ENCODE measurements at places on chromosomes 6 and 20. TPM values are rescaled to one million over a fixed set of nuclear protein-coding genes. Genes with fewer than 3 reads are reported as not detected.
A peak's percentile ranks its signal among the peaks of the same experiment; 100 is the strongest.

GRCh38 chr20:51831866-51832265 lies 29.5 kb upstream of the SALL4 start:
- no peak for DNase-seq

GRCh38 chr6:113529196-113529595 lies 327.9 kb upstream of the MARCKS start:
- DNase-seq: no peak

DNA sequence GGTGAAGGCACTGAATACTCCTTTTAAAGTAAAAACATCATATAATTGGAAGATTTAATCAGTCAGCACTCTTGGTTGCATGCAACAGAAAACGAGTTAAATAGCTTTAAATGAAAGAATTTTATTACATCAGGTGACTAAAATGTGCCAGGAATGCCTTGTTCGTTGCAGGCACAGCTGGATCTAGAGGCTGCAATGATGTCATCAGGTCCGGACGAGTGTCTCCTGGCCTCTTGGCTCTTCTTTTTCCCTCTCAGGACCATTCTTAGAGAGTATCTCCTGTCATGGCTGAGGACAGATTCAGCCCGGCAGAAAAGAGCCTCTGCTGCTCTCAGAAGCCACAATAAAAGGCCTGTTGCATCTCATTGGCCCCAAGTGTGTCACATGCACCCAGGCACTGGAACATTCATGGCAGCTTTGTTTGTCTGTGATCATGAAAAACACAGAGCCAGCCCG lies 510.7 kb upstream of the SULF2 start:
- DNase-seq: peak; percentile 81

The RIPOR2 gene
- 0.51 TPM for total RNA-seq

- DNase-seq: peak; percentile 77
Observed at GRCh38 chr6:147161974-147162495, 42.2 kb upstream of the STXBP5 start.

DNA sequence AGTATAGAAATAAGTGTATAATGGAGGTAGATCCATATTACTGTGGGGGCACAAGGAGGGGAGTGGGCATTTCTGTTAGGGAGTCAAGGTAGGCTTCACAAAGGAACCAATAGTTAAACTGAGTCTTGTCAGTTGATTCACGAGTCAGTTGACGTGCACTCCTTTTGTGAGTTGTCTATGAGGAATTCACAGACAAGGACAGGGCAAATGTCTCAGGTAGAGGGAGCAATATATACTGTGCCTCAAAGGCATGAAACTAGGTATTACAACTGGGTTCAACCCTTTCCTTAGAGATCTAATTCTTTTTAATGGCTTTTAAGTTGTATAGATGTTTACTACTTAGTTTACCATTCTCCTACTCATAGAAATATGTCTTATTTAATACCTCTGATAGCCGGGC lies 11.0 kb downstream of the TMEM14C start:
- no peak for DNase-seq

The FNDC11 gene
- 1.0 TPM for total RNA-seq

DNA sequence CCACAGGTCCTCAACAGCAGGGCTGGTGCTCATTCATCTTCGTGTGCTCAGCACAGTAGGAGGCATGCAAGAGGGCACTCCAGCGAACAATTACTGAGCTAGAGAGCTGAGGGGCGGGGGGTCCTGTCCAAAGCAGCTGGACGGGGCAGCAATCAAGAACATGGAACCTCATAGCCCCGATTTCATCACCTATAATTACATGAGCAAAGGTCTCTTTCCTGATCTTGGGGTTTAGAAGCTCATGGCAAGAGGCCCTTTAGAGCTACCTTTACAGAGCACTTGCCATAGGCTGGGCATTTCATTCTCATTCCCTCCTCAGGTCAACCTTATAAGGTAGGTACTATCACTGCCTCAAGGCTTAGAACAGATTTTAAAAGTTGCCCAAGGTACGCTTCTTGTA lies 10.4 kb downstream of the MOCS1 start:
- no peak for DNase-seq

The PTK6 gene
- under 0.01 TPM for total RNA-seq

- DNase-seq: no peak
Observed at GRCh38 chr20:53778736-53779135, 185.1 kb upstream of the ZNF217 start.

GRCh38 chr6:138349891-138350290 lies 27.8 kb upstream of the SMIM28 start:
- no peak for DNase-seq

GRCh38 chr6:111925296-111925695 lies 52.0 kb upstream of the FYN start:
- peak; percentile 37 for DNase-seq

- DNase-seq: no peak
Observed at GRCh38 chr6:117329926-117330325, 64.6 kb downstream of the VGLL2 start.

DNA sequence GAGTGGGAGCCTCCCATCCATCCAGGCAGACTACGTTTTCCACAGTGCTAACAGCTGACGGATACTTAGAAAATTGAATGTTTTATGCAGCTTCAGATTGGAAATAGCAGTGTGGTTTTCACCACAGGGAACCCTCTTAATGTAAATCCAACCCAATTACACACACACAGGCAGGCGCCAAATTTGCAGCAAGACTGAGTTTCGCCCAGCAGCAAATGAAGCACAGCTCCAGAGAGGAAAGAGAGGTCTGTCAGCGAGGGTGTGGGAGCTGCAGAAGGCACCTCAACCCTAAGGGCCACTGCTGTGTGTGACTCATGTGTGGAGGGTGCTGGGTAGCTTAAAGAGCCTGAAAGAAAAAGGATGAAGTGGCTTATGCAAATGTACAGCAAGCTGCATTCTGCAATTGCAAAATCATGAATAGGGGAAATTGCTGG lies 365.7 kb downstream of the MAFB start:
- no peak for DNase-seq

GRCh38 chr6:124131259-124131658 lies 327.6 kb downstream of the NKAIN2 start:
- DNase-seq: peak; percentile 54

DNA sequence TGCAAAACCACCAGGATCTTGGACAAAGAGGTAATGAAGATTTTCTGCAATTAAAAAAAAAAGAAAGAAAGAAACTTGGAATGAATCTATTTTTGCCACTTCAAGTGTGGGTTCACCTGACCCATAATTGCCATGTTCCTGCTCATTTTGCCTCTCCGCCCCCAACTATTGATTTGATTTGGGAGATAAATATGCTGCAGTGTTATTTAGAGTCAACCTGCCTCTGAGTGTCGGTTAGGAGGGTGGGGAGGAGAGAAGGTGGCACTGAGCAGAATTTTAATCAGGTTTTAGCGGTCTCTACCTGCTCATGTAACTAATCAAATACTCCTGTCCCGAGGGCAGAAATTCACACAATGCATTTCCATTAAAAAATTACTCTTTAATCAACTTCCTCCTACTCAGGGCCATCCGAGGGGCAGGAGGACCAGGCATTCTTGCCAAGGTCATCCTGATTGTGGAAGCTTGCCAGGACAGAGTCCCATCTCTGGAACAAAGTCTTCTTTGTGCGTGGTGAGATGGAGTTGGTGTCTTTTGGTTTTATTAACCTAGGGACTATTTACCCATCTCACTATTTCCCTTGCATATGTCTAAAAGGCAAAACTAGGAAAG lies 300.1 kb downstream of the CDH26 start:
- no peak for DNase-seq

DNA sequence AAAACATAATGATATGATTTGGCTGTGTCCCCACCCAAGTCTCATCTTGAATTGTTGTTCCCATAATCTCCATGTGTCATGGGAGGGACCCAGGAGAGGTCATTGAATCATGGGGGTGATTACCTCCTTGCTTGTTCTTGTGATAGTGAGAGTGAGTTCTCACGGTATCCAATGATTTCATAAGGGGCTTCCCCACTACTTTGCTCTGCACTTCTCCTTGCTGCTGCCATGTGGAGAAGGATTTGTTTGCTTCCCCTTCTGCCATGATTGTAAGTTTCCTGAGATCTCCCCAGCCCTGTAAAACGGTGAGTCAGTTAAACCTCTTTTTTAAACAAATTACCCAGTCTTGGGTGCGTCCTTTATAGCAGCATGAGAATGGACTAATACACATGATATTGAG lies 156.8 kb upstream of the PLCB4 start:
- DNase-seq: no peak

All from fibroblast of lung (primary cell).